ENCODE measurements at places on chromosomes 6 and 20.

- DNase-seq: no peak
These were observed 74.8 kb upstream of the SIRPA start for GRCh38 chr20:1820138-1821079.

DNA sequence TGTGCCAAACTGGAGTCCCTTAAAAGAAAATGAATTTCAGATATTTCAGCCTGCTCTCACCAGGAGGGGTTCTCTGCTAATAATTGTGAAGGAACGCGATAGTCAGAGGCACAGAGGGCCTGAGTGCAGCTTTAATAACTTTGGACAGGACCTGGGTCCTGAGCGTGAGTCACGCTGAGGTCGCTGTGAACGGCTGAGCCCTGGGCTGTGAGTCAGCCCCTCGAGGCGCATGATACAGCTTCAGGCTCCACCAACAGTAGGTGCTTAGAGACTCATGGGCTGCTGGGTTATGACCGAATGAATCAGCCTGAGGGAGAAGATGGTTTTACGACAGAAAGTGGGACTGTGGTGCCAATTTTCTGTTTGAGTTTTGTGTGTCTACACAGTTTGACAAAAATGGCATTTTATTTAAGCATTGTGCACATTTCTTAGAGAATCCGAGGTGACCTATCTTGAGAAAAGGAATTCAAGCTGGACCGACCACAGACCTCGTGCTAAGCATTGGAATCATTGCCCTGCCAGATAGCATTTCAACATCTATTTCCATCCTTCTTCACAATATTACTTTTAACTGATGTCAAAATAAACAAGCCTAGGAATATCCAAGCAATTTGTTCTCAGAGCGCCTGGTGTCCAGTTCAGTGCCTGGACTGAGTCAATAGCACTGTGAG lies 183.0 kb downstream of the THBS2 start:
- DNase-seq: no peak

DNA sequence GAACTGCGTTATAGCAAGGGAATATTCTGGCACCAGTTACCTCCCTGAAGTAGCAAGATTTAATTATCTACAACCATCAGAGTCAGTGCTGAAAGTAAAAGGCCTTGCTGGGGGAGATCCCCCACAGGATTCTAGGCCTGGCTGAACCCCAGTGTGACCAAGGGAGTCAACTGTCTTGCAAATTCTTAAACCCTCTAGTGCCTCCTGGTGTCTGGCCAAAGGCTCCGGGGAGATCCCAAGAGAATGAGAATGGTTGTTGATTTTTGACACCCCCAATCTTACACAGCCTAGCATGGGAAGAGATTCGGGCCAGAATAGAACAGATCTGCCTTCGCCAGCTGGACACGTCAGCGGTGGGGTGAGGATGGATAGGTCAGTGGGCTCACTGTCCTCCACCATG lies 179.4 kb downstream of the ERMARD start:
- DNase-seq: no peak

DNA sequence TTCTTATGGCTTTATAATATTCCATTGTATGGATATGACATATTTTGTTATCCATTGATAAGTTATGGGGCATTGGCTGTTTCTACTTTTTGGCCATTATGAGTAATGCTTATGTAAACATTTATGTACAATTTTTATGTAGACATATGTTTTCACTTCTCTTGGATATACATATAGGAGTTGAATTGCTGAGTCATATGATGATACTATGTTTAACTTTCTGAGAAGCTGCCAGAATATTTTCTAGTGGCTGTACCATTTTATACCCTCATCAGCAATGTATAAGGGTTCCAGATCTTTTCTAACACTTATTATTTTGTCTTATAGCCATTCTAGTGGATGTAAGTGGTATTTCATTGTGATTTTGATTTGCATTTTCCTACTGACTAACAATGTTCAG lies 23.1 kb downstream of the OTOR start:
- DNase-seq: no peak

GRCh38 chr6:160882006-160882405 lies 109.6 kb upstream of the MAP3K4 start:
- no peak for DNase-seq

- no peak for DNase-seq
These were observed 1371.5 kb downstream of the EPHA7 start for GRCh38 chr6:92047860-92048259.

DNA sequence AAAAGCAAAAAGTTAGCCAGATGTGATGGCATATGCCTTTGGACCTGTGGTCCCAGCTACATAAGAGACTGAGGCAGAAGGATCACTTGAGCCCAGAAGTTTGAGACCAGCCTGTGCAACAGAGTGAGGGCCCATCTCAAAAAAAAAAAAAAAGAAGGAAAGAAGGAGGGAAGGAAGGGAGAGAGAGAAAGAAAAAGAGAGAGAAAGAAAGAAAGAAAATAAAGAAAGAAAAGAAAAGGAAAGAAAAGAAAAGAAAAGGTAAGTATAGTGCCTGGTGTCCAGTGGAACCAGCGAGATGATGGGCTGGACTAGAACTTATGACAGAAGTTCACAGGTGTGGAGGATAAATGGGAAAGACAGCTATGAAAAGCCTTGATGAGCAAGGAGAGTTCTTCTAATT lies 100.9 kb downstream of the QRSL1 start:
- DNase-seq: no peak

DNA sequence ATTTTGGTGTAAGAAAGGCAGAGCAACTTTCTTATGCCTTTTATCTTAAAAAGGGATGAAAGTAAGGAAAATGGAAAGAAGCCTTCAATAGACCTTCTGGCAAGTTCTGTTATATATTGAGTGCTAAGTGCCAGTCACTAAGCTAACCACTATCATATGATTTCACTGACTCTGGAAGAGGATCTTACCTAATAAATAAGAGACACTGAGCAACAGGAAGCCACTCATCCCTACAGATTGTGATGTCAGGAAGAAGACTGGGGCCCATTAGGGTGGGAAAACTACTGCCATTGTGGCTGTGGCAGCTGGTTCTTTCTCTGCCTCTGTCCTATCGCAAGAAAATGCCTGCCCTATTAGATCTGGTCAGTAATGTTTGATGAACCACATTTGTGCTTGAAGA lies 89.6 kb downstream of the AIG1 start:
- no peak for DNase-seq

DNA sequence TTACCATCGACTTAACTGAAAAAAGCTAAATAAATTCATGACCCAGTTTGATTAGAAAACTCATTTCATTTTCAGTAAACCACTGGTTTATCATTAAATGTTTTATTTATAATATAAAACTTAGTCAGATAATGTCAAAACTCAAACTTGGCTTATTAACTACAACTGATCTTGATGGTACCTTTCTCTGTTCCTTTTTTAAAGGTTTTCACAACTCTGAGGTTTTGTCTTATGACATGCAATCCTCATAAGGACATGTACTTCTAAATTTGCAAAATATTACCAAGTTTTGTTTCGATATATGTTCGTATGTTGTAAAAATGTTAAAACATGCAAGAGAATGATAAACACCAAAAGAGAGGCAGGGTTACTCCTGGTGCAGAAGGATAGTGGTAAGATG lies 82.5 kb upstream of the PDE10A start:
- no peak for DNase-seq

- no peak for DNase-seq
These were observed 614.4 kb downstream of the BCKDHB start for GRCh38 chr6:80720824-80721223.

- DNase-seq: no peak
These were observed 17.1 kb upstream of the VSTM2L start for GRCh38 chr20:37885593-37886503.

DNA sequence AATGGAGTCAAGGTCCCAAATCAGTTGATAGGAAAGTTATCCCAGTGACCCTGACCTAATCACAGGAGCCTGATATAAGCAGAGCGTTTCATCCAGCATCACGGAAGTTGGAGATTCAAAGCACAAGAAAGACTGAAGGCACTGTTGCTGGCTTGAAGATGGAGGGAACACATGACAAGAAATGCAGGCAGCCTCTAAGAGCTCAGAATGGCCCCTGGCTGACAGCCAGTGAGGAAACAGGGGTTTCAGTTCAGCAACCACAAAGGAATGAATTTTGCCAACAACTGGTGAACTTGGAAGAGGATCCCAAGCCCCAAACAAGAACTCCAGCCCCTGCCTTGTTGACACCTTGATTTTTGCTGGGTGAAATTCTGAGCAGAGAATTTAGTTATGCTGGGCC lies 778.5 kb downstream of the MAFB start:
- no peak for DNase-seq

DNA sequence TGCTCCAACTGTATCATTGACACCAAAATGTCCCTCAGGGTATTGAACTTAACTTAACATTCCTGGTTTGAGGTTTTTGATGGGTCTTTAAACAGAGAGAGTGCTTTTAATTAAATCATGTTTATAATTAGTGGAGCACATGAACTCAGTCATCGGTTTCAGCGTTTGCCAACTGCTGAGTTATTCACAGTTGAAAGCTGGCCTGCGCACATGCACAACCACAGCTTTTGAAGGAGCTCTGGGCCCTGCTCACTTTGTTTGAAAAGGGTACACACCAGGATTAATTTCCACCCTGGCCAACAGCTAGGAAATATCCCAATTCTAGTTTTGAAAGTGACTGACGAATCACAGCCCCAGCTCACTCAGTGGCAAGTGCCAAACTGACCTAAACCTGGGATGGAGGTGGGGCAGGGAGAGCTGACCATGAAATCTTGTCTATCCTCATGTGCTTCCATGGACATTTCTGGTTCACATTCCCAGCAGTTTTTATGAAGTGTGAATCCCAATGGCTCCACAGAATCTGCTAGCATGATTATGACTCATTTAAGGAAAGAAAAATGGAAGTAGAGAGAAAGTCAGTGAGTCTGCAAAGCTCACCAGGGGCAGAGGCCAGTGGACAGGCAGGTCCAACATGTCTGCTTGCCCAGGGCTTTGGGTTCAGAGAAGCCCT lies 247.8 kb downstream of the FNDC1 start:
- DNase-seq: no peak

DNA sequence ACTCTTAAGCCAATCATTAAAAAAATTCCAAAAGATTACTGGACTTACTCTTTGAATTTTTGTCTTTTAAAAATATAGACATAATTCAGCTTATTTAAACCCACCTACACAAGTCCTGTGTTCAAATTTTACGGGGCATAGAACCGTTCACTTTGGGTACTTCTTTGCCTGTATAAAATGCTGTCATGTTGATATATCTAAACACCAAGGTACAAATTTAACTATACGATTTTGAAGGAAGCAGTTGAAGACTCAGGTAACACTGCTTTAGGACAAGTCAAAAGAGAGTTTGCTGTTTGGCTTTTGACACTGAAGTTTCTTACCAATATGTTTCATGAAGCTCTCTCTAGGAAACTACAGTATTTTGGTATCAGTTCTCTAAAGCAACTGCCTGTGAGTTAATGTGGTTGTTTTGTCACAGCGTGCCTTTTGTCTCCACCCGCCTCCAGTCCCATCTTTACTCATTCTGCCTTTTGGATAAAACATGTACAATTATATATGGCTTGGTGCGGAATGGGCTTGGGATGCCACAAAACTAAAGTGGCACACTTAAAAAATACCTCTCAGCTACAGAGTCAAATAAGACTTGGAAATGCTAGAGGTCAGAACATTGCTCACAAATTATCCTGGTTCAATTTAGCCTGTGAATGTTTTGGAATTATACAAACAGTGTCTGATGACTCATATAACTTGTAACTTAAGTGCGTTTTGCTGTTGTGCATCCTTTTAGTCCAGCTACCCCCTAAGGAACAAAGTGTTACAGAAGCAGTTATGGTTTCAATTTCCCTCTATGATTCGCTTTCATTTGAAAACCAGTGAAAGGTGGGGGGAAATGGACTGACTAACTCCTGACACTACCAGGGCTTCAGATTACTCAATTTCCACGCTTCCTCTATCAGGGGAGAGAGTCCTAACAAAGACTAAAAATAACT lies 38.7 kb downstream of the RGS17 start:
- no peak for DNase-seq

DNA sequence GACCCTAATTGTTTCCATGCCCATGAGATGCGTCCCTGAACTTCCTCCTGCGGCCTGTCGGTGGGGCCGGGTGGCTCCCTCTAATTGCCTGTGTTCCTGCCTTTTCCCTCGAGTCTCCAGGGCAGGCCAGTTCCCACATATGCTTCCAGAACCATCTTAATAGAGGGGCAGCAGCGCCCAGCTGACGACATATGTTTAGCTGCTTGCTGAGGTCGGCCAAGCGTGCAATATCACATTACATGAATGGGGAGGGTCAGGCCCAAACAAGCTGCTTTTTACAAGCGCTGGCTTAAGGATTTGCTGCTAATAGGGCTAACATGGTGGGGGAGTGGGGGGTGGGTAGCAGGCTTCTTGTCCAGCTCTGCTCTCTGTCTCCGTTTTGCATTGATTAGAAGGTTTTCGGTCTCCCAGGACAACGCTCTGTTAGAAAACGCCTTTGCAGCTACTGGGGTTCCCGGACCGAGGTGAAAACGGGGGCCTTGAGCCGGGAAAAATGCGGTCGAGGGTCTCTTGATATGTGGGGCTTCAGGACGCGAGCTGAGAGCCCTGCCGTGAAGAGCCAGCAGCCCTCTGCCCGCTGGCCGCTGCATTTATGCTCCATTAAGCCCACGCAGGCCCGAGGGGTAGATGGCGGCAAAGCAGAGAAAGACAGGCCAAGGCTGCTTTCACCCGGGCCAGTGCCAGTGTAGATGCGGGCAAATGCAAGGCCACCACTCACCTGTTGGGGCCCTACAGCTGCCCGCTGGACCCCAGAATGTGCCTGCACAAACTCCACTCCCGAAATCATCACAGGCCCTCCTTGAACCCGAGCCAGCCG lies 308.5 kb downstream of the BMP7 start:
- no peak for DNase-seq

- no peak for DNase-seq
These were observed 71.9 kb downstream of the PTPN1 start for GRCh38 chr20:50582092-50582491.

DNA sequence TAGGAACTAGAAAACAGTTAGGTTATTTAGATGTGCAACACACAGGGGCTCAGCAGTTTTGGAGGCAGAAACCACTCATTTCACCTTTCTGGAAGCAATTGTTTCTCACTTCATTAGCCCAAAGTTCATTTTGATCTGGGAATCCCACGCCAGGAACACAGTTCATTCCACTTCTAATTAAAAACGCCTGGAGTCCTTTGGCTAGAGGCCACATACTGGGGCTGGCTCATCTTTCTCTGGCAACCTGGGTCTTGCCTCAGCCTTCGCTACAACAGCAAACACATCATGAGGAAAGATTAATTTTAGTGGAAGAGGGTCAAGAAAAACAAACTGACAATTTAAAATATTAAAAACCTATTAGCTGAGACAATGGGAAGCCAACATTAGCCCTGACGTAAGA lies 69.7 kb downstream of the RFPL4B start:
- no peak for DNase-seq

All from GM18507 (cell line).